ENCODE measurements at places on chromosomes 3 and 15.
A peak's percentile ranks its signal among the peaks of the same experiment; 100 is the strongest.

DNA sequence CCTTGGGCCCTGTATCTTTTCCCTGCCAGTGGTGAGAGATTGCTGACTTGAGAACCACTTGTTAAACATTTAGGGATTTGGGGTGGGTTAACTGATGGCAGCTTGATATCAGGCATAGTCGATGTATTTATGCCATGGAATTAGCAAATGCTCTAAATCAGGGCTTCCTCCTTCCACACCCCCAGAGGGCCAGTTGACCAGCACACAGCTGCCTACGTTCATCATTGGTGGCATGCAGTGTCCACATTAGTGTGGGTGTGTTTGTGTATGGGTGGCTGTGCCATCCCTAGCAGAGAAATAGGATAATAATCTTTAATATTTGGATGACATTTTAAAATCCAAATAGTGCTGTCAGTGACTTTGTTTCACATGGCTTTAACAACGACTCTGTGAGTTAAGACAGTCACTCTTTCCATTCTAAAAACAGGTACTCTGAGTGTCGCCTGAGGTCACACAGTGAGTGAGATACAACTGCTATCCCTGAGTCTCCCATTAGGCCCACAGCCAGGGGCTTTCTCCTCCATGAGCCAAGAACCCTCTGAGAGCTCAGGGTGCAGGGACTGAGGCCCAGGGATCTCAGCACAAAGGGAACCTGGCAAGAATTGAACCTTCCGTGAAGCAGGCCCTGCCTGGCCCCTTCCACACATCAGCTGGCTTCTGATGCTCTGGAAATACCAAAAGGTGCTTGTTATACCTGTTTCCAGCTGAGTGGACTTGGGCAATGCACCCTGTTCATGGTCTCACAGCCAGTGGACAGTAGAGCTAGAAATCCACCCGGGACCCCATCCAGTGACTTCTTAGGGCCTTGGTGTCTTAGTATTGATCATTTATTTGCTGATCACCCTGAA lies 4.3 kb upstream of the LTF start:
- no peak for DNase-seq

DNA sequence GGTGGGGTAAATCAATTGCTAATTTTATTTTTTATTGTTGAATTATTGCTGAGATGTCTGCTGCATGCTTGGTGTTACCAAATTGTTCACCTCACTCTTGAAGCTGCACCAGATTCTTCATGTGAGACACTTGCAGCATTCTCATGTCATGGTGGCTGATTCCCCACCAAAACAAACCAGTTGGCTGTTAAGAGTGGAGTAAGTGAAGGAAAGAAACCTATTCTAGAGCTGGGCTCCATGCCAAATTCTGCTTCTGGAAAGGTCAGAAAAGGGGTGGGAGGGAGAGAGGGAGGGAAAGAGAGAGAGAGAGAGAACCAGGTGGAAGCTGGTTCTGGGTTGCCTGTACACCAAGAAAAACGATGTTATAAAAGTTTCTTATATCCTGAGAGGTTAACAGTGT lies 317.5 kb upstream of the THRB start:
- no peak for DNase-seq

DNA sequence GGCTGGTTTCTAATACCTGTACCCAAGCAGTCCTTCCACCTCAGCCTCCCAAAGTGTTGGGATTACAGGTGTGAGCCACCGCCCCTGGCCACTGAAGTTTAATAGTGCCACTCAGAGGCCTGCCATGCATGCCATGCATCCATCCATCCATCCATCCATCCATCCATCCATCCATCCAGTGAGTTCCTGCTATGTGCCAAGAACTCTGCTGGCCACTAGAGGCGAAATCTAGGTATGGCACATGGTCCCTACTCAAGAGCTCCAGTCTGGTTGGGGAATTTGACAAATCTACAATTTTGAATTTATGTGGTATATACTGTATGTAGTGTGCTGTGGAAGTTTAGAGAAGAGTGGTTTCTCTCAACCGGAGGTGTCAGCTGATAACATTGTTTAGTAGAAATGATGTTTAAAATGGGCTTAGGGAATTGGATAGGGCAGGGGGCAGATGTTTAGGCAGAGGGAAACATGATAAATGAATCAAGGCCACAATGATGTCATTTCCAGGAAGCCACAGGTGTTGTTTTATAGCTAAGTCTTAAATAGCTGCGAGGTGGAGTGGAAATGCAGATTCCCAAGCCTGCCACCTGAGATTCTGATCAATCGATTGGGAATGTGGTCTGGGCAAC lies 384.4 kb upstream of the C2CD4B start:
- DNase-seq: no peak

- no peak for DNase-seq
Measured at GRCh38 chr15:89666184-89666857, 11.1 kb upstream of the KIF7 start.

GRCh38 chr3:127132876-127133275 lies 60.1 kb upstream of the PRR23E start:
- DNase-seq: no peak

- no peak for DNase-seq
Measured at GRCh38 chr3:115186351-115187148, 39.5 kb upstream of the ZBTB20 start.

- peak; percentile 66 for DNase-seq
Measured at GRCh38 chr3:197394464-197395321, 96.3 kb upstream of the DLG1 start.

- DNase-seq: peak; percentile 3
Measured at GRCh38 chr15:88650556-88650955, 11.7 kb downstream of the ISG20 start.

GRCh38 chr3:180283251-180283650 lies 246.5 kb upstream of the PEX5L start:
- no peak for DNase-seq

GRCh38 chr3:132660811-132661070 lies 612 bp downstream of the UBA5 start:
- no peak for DNase-seq

- DNase-seq: no peak
Measured at GRCh38 chr15:39344662-39345141, 236.2 kb upstream of the THBS1 start.

- no peak for DNase-seq
Measured at GRCh38 chr3:64031540-64032508, 8.5 kb upstream of the PSMD6 start.

DNA sequence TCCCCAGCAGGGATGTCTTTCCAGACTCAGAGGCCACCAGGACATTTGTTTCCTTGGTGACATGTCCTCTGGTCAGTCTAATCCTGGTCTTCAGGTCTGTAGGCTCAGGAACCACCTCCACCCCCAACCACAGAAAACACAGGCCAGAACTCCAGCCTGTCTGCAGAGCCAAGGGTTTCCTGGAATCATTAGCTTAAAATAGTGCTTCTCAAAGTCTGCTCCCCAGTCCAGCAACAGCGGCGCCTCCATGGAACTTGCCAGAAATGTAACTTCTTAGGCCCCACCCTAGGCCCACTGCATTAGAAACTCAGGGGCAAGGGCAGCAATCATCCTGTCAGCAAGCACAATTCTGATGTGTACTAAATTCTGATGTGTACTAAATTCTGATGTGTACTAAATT lies 20.0 kb downstream of the SLC28A1 start:
- DNase-seq: no peak

- no peak for DNase-seq
Measured at GRCh38 chr3:195555110-195555509, 12.0 kb upstream of the PPP1R2 start.

GRCh38 chr3:67048715-67049074 lies 50.6 kb downstream of the KBTBD8 start:
- no peak for DNase-seq

DNA sequence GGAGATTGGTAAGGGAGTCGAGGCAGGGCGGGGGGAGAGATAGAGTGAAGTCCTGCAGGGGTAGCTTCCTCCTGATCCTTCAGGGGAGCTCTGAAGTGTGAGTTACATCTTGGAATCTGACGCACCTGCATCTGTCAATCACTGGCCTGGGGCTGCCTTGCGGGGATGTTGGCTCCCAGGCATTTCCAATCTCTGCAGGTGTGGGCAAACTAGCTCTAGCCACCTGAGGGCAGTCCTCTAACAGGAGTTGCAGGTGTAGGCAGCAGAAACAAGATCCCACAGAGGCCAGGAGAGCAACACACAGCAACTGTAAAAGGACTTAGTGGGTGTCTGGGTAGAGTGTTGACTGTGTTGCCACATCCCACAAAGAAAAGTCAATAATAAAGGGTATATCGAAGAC lies 63.6 kb downstream of the ZNF621 start:
- no peak for DNase-seq

GRCh38 chr3:43206632-43207031 lies 79.7 kb upstream of the SNRK start:
- no peak for DNase-seq

GRCh38 chr3:60282866-60283265 lies 968.4 kb downstream of the FHIT start:
- no peak for DNase-seq

GRCh38 chr3:3783210-3783609 lies 16.0 kb upstream of the LRRN1 start:
- DNase-seq: no peak

DNA sequence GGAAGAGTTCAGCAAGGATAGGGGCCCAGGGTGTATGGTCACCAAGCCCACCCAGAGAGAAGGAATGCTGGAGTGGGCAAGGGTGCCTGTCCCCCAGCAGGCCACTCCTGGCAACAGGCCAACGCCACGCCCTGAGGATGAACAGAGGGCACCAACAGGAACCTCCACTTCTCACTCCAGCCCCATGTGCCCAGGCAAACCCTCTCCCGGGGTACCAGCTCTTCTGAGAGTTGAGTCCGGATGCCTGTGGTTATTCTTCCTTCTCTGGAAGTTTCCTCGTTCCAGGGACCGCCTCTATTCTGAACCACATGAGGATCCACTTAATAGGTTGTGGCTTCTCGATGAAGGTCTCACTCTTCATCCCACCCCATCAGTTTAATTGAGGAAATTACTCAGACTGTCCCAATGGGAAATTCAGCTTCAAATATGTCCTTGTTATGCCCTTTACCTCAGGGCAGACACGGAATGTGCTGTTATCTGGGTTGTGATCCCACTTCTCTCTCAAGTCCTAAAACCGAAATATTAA lies 114.3 kb downstream of the LIPC start:
- no peak for DNase-seq

- DNase-seq: no peak
Measured at GRCh38 chr15:90718232-90718631, 1.1 kb downstream of the BLM start.

- DNase-seq: no peak
Measured at GRCh38 chr3:61925721-61926120, 364.4 kb downstream of the PTPRG start.

- DNase-seq: no peak
Measured at GRCh38 chr3:50128001-50128400, 27.1 kb upstream of the SEMA3F start.

GRCh38 chr3:178131801-178132200 lies 404.4 kb upstream of the KCNMB2 start:
- no peak for DNase-seq

- no peak for DNase-seq
Measured at GRCh38 chr3:17629400-17629799, 113.0 kb downstream of the TBC1D5 start.

DNA sequence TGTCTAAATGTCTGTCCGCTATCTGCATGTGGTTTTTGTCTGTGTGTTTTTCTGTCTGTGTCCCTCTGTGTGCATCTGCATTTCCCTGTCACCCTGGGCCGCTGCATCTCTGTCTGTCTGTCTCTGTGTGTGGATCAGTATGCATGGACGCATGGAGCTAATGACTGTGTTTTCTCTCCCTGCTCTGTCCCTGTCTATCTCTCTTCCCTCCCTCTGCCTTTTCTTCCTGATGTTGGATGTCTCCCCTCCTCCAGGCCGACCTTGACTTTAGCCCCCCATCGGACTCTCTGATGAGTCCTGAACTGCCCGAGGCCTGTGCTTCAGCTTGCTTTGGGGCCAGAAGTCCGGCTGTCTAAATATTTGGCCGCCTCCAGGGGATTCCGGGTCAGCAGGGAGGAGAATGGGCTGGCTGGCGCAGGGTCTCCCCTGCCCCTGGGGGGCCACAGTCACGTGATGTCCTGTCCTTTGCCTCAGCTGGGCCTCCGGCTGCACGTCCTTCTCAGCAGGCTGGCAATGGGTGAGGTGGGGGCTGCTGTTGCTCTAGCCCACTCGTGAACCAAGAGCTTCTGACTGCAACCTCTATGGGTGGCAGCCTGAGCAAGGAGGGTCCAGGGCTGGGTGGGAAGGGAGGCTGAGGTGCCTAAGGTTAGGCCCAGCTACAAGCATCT lies 3.7 kb downstream of the SLC38A3 start:
- DNase-seq: no peak

DNA sequence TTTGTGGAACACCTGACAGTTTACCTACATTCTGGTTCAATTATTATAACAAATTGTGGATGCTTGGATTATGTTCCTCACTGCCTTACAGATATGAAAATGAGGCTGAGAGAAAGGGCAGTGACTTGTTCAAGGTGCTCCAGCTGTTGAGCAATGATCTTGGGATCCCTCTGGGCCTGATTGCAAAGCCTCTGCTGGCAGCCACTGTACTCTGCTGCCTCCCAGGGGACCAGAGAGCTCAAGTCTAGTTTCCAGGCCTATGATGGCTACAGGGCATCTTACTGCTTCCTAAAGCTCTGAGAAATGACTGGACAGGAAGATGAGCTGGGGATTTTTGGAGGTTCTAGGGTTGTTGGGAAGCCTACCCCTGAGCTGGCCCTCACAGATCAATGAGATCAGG lies 2.3 kb upstream of the SHC4 start:
- DNase-seq: peak; percentile 57

GRCh38 chr3:125132815-125133214 lies 77.0 kb upstream of the HEG1 start:
- no peak for DNase-seq

DNA sequence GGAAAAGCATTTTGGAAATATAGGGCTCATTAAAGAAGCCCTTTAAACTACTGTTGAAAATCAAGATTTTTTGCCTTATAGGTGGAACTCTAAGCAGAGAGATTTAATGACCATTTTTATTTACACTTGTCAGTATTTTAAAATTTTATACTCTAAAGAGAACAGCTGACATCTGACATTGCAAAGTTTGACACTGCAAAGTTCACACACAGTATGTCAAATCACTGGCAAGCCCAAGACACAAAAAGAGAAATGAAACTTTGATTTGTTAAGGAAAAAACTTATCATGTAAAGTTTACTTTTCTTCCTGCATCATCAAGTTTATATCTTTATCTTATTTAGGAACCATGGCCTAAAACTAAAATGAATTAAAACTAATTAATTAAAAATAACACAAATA lies 40.2 kb downstream of the DPH6 start:
- no peak for DNase-seq

- no peak for DNase-seq
Measured at GRCh38 chr15:87300146-87300545, 956.4 kb downstream of the NTRK3 start.

- no peak for DNase-seq
Measured at GRCh38 chr3:99256788-99257187, 355.3 kb upstream of the DCBLD2 start.

GRCh38 chr3:51057121-51057520 lies 328.0 kb upstream of the MANF start:
- DNase-seq: no peak

GRCh38 chr3:194382892-194383223 lies 13.3 kb upstream of the LRRC15 start:
- DNase-seq: no peak

DNA sequence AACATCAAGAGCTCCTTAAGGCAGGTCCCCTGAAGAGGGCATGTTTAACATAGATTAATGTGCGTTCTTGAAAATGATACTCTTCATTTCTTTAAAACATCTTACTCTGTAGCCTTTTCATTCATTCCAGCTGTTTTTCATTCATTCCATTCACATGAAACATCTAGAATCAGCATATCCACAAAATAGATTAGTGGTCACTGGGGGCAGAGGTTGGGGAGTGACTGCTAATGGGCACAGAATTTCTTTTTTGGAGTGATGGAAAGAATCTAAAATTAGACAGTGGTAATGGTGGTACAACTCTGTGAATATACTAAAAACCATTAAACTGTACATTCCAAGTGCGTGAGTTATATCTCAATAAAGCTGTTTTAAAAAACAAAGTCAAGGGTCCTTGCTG lies 15.4 kb upstream of the CXCR6 start:
- no peak for DNase-seq
